ENCODE measurements at places on chromosomes 4 and X.

DNA sequence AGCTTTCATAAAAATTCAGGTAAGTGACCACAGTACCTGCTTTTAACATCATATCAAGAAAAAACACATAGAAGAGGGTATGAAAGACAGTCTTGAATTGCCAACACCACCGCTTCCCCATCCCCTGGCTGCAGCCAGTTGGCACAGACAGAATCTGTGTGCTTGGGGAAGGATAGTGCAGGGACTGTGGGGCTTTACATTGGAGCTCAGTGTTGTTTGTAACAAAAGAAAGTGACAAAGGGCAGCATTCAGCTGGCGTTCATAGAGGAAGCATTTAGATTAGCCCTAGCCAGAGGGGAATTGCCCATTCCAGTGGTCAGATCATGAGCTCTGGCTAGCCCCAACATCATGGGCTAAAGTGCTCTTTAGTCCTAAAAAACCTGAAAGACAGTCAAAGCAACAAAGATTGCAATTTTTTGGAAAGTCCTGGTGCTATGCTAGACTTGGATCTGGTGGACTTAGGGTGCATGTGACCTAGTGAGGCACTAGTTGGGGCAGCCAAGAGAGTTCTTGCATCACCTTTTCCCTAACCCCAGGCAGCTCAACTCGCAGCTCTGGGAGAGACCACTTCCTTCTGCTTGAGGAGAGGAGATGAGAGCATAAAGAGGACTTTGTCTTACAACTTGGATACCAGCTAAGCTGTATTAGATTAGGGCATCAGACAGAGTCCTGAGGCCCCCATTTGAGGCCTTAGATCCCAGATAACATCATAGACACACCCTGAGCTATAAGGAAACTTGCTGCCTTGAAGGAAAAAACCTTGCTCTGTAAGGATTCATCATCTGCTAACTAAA lies 1602.4 kb upstream of the ADGRL3 start:
- DNase-seq = no peak

DNA sequence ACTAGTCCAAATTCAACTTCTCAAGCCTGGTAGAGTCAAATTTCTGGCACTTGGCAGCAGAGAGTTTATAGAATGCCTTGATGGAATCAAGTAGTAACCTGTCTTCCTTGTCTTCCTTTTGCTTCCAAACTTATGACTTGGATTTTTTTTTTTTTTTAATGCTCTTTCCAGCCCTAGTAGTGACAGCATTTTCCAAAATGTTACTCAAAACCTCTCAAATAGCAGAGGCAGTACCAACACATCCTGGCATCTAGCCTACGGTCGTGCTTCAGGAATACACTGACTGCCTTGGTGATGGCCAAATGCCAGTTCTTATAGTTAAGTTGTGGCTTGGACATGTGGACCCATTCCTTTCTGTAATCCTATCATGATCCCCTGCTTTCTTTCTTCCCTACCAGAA lies 46.0 kb downstream of the GALNT7 start:
- no peak for DNase-seq

DNA sequence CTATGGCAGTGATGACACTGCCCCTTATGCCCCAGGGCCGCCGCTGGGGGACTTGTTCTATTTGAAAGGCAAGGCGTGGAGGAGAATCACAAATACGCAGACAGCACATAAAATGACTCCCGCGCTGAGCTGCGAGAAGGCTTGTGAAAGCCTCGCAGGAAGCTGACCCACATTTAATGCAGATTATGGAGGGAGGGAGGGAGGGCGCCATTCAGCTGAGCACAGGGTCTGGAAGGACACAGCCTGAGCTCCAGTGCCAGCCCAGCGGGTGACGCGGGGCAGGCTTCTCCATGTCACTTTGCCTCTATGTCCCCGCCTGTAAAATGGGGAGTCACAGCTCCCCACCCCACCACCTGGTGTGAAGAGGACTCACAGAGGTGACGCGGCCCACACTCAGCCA lies 14.3 kb downstream of the ABLIM2 start:
- DNase-seq = peak; percentile 12

DNA sequence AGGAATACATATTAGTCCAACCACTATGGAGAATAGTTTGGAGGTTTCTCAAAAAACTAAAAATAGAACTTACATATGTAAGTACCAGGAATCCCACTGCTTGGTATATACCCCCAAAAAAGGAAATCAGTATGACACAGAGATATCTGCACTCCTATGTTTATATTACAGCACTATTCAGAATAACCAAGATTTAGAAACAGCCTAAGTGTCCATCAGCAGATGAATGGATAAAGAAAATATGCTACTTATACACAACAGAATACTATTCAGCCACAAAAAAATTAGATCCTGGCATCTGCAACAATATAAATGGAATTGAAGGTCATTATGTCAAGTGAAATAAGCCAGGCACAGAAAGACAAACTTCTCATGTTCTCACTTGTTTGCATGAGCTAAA lies 27.5 kb upstream of the ABCG2 start:
- no peak for DNase-seq

GRCh38 chr4:147617841-147618691 lies 869 bp downstream of the TMEM184C start:
- no peak for DNase-seq

All from RPMI8226 (cell line).